ENCODE measurements at places on chromosomes 1 and 21.
A peak's percentile ranks its signal among the peaks of the same experiment; 100 is the strongest.

- no peak for DNase-seq
Measured at GRCh38 chr1:229629261-229629660, 3.2 kb downstream of the URB2 start.

DNA sequence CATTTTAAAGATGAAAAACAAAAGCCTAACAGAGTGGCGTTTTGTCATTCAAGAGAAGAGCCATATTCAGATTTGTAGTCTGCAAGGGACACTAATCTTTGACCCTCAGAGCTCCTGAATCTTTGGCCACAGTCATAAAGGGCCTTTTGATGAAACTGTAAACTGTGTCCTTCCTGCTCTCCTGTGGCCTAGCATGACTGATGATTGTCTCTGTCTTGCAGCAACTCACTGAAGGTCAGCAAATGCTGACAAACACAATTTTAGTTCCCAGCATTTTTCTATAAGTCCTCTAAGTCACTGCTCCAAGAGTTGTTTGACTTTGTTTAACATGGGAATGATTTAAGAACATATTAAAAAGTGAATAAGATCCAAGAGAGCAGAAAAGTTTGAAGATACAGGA, 55.3 kb upstream of the PRELP start:
- no peak for DNase-seq

DNA sequence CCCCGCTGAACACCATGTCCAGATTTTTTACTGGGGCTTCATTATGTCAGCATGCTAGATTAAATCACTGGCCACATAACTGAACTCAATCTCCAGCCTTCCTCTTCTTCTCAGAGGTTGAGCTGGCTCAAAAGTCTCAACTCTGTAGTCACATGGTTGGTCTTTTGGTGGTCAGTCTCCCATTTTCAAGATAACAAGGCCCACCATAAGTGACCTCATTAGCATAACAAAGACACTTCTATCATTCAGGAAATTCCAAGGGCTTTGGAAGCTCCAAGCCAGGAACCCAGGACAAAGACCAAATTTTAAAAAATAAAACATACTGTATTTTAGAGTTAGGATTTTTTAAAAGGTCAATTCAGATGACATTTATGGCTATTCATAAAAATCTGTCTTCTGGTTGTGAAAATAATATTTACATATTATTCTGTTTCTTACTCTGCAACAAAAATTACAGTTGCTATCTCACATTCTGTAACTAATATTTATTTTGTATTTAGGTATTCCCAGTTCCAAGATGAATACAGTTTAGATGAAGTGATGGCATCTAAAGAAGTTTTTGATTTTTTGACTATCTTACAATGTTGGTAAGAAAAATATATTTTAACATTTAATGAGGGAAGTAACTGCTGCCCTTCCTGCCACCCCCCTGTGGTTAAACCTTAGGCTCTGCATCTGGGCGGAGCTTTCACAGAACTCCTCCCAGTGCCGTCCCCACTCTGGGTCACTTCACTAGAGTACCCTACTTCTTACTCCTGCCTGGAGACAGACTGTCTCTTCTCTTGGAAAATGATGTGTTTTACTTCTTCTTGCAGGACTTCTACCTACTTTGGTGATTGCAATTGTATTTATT, 49.3 kb downstream of the SCP2 start:
- peak; percentile 44 for DNase-seq

- no peak for DNase-seq
Measured at GRCh38 chr1:230422221-230422981, 3.7 kb downstream of the PGBD5 start.

DNA sequence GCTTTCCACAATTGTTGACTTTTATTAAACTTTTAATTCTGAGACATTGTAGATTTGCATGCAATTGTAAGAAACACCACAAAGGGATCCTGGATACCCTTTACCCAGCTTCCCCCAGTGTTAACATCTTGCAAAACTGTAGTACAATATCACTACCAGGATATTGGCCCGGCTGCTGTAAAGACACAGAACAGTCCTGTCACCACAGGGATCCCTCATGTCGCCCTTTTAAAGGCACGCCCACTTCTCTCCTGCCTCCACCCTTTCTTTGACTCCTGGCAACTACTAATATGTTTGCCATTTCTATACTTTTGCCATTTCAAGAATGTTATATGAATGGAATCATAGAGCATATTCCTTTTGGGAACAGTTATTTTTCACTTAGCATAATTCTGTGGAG, 37.0 kb downstream of the NAV1 start:
- DNase-seq: no peak

DNA sequence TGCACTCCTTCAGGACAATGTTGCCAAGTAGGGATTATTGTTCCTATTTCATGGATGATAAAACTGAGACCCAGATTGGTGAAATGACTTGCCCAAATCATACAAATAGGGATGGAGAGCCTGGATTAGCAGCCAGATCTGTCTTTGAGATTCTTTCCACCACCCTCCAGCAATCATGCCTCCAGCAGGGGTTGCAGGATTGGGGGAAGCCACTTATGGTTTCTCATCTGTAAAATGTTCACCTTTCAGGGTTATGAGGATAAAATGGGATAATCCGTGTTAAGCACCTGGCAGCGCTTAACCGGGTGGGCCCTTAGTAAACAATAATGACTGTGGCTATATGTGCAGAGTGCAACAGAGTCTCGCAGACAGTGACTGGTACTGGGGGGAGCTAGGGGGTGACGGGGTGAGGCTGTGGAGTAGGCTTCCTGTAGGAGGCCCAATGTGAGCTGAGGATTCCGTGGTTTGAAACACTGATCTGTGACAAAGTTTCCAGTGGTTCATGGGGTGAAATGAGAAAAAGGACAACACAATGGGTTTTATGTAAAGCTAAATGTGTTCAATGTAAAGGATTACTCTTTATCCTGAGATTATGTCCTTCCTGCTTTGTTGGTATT, 33.7 kb upstream of the FOXO6 start:
- no peak for DNase-seq

GRCh38 chr1:103177108-103177775, 68.9 kb upstream of the COL11A1 start:
- no peak for DNase-seq

- no peak for DNase-seq
Measured at GRCh38 chr1:163628034-163628773, 306.4 kb downstream of the NUF2 start.

DNA sequence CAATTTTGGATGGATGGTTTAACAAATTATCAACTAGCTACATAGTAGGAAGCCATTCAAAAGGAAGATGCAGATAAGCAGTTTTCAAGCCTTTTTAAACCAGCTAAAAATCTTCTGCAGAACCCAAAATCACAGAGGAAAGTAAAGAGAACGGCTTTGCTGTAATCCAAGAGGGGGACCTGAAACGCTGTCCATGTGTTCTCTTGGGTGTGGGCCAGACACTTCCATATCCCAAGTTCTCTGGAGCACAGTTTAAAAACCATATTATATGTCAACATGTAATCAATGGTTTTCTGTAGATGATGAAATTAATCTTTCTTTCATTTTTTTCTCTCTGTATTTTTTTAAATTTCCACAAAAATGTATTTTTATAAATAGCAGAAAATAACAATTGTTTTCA, 90.5 kb downstream of the SELENOF start:
- DNase-seq: no peak

GRCh38 chr1:1204998-1205768, 1.2 kb downstream of the TNFRSF18 start:
- DNase-seq: no peak

GRCh38 chr1:80066060-80066459, 1059.5 kb upstream of the ADGRL4 start:
- DNase-seq: no peak

GRCh38 chr1:160646711-160647328, at the start of gene SLAMF1:
Gene SLAMF1 (minus strand): TSS chr1:160647044. CDS start chr1:160646945, 99 bp downstream.
- DNase-seq: peak; percentile 65

GRCh38 chr1:209613400-209614150, 30.1 kb downstream of the CAMK1G start:
- no peak for DNase-seq

- DNase-seq: no peak
Measured at GRCh38 chr1:229012823-229013222, 258.1 kb upstream of the RAB4A start.

- DNase-seq: peak; percentile 70
Measured at GRCh38 chr1:8560611-8561544, 243.0 kb downstream of the SLC45A1 start.
